ENCODE measurements at places on chromosomes 4 and X. TPM values are rescaled to one million over a fixed set of nuclear protein-coding genes. Genes with fewer than 3 reads are reported as not detected.

- no peak for DNase-seq
Measured at GRCh38 chr4:144732584-144733428, 86.8 kb downstream of the HHIP start.

GRCh38 chr4:188082796-188083195 lies 26.6 kb downstream of the TRIML2 start:
- DNase-seq, result no peak

The ARHGEF38 gene
- total RNA-seq, result not detected

DNA sequence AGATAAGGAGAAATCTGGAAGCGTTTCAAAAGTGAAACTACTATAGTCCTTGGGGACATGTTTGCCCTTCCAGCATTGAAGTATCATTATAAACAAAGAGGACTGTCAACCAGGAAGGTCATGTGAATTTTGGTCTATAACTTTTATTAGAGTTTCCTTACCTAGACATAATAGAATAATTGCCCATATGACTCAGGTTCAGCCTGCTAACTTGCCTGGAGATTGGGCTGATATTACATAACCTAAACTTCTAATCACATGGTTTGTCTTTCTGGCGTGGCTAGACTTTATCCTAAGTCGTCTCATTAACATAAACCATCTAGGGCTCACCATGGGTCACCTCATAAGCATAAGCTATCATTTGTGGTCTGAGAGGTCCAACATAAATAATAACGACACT lies 775.9 kb downstream of the CENPC start:
- no peak for DNase-seq

DNA sequence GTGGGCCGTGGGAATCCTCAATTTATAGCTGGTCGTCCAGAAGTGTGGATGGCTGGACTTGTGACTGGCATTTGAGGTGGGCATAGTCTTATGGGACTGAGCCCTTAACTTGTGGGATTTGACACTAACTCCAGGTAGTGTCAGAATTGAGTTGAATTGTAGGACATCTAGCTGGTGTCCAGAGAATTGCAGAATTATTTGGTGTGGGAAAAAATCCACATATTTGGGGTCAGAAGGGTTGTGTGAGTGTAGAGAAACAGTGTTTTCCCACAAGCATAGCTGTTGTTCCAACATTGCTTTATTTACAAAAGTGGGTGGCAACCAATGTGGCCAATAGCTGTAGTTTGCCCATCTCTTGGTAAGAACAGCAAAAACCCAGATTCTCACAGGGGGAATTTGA lies 91.3 kb downstream of the MOSPD2 start:
- no peak for DNase-seq

- no peak for DNase-seq
Measured at GRCh38 chr4:168507178-168507815, 10.4 kb downstream of the PALLD start.

- no peak for DNase-seq
Measured at GRCh38 chr4:145829629-145830395, 108.8 kb downstream of the ZNF827 start.
